ENCODE measurements at places on chromosomes 6 and 20.
A peak's percentile ranks its signal among the peaks of the same experiment; 100 is the strongest.

DNA sequence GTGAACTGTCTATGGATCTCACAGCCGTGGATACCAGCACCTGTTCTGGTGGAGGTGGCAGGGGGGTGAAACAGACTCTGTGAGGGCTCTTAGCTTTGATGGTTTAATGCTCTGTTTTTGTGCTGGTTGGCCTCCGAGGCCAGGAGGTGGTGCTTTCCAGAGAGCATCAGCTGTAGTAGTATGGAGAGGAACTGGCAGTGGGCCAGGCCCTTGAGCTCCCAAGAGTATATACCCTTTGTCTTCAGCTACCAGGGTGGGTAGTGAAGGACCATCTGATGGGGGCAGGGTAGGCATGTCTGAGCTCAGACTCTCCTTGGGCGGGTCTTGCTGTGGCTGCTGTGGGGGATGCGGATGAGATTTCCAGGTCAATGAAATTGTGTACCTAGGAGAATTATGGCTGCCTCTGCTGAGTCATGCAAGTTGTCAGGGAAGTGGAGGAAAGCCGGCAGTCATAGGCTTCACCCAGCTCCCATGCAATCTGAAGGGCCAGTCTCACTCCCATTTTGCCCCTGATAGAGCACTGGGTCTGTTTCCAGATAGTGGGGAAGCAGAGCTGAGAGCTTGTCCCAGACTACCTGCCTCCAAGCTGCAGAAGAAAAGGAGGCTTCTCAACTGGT lies 102.7 kb upstream of the AHI1 start:
- no peak for DNase-seq

GRCh38 chr6:16711546-16712254 lies 49.6 kb downstream of the ATXN1 start:
- DNase-seq, result peak; percentile 47

GRCh38 chr6:145823328-145823944 lies 8.8 kb upstream of the FBXO30 start:
- DNase-seq, result no peak

DNA sequence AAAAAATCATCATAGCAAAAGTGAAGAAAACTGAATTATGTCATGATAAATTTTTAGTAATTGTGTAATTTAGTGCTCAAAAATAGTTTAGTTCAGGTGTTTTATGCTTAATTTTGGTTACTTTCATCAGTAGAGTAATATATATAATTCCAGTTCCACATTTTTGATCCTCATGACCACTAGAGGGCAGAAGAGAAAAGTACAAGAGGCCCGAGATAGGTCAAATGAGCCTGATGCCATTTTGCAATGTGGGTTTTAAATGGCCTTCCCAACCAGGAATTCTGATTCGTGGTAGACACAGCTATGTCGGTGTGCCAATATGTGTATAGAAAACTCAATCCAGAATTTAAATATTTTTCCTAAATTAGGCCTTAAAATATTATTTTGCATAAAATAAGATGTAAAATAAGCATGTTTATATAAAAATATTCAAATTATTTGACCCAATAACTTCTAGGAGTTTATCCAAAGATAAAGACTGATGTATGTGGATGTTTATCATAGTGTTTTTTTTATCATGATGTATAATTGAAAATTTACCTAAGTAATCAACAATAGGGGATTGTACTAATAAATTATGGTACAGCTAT lies 159.7 kb upstream of the RPS6KA2 start:
- DNase-seq, result peak; percentile 42

DNA sequence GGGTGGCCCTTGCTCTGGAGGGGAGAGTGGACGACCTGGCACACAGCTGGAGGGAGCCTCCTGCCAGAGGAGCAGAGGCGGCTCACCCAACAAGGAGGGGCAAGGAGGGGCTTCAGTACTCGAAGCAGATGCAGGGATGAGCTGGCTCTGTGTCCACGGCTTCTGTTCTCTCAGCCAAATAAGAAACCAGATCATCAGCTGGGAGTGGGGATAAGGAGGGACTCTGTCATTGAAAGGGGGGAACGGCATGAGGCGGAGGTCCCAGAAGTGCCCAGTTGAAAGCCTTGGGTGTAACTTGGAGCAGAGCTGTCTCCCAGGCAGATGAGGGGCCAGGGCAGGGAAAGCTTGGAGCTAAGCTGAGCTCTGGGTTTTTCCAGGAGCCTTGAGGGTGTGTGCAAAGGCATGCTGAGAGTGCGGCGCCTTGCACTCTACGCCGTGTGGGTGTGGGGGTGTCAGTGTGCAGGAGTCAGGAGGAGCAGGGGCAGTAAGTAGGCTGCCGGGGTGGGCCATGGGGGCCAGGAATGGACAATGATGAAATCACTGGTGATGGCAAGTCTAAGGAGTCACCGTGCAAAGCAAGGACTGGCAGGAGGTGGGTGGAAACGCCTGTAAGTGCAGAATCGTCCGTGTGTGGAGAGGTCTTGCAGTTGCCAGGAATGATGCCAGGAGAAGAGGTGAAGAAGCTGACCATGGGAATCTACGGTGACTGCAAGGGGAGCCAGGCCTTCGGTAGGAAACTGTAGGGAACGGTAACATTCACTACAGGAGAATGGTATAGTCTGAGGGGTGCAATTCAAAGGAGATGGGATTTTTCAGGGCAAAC lies 85.4 kb upstream of the FOXQ1 start:
- no peak for DNase-seq

DNA sequence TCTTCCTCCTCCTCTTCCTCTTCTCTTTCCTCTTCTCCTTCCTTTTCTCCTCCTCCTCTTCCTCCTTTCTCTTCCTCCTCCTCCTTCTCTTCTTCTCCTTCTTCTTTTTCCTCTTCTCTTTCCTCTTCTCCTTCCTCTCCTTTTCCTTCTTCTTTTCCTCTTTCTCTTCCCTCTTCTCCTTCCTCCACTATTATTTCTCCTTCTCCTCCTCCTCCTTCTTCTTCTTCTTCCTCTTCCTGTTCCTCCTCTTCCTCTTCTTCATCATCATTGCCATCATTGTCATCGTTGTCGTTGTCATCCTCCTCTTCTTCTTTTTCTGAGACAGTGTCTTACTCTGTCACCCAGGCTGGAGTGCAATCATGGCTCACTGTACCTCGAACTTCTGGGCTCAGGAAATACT lies 256.3 kb upstream of the SOX4 start:
- DNase-seq, result no peak

DNA sequence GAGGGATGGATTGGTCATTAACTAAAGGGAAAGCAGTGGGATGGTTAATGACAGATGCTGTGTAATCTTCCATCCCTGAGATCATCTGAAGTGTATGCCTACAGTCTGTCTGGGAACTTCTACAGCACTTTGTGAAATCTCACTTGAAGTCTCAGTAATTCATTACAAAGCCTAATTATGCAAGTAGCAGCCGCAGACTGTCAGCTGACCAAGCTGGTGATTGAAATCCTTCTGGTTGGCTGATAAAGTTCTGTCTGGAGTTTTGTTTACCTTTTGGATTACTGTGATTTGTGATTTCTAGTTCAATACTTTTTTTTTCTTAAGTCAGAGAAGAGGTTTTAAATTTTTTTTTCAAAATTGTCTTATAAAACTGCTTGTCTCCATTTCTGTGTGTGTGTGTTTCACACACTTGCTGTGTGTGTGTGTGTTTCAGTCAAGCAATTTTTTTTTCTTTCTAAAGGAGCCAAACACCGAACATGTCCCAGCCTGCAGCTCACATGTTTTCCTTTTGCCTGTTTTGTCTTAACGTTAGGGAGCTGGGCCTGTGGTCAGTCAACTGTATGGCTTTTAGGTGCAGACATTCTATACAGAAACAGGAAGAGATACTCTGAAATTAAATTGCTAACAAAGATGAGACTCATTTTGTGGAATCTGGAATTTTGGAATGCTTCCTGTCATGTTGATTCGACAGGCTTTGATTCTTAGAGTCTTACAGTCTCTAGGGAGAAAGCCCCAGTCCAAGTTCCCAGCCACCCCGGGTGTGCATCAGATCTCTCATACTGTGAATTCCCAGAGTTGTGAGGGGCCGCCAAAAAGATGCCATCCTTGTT lies 28.5 kb upstream of the ADGRF4 start:
- DNase-seq, result no peak

DNA sequence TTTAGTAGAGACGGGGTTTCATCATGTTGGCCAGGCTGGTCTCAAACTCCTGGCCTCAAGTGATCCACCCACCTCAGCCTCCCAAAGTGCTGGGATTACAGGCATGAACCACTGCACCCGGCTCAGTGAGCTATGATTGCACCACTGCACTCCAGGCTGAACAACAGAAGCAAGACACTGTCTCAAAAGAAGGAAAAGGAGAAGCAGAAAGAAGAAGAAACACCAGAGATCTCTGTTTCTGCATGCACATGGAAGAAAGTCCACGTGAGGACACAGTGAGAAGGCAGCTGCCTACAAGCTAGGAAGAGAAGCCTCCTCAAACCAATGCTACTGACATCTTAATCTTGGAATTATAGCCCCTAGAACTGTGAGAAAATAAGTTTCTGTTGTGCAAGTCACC lies 16.0 kb downstream of the ECT2L start:
- no peak for DNase-seq

DNA sequence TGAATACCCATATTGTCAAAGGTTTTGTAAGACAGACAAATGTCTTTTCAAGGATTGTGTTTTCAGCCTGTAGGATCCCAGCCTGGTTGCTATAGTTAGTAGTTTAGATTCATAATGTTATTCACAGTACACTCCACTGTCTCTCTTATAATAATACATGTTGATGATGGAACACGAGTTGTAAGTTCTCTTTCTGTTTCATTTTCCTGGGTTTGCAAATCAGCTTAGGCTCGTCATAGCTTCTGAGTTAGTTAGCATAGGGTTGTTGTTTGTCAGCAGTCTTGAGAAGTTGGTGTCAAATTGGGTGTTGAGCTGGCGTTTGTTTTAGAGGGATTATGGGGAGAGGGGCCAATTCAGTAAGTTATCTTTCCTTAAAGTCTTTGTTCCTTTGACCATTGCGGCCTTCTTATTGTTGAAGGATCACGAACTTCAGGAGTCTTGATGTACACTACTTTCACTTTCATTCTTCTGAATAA lies 45.8 kb downstream of the QKI start:
- DNase-seq, result peak; percentile 8

- DNase-seq, result no peak
Observed at GRCh38 chr6:42154461-42155209, 12.2 kb upstream of the C6orf132 start.

GRCh38 chr6:77816766-77817270 lies 164.0 kb downstream of the MEI4 start:
- DNase-seq, result no peak

- DNase-seq, result no peak
Observed at GRCh38 chr6:12582421-12583110, 134.0 kb upstream of the PHACTR1 start.

DNA sequence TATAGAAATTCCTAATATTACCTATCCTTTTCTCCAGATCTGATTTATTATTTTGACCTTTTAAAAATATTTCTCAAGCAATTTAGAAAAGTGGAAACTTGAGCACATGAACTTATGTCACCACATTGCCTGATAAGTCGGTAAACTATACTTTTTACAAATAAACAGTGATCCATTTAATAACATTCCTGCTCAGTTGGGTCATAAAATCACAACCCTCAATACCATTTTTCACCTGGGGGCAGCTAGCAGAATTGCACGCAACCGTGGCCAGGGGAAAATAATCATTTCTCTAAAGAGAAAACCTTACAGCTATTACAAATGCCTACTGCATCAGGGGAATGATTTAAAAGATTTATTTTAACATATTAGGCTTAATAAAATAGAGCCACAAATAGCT lies 614.5 kb downstream of the PHF3 start:
- DNase-seq, result no peak

GRCh38 chr6:33023536-33023935 lies 14.1 kb upstream of the HLA-DOA start:
- no peak for DNase-seq

DNA sequence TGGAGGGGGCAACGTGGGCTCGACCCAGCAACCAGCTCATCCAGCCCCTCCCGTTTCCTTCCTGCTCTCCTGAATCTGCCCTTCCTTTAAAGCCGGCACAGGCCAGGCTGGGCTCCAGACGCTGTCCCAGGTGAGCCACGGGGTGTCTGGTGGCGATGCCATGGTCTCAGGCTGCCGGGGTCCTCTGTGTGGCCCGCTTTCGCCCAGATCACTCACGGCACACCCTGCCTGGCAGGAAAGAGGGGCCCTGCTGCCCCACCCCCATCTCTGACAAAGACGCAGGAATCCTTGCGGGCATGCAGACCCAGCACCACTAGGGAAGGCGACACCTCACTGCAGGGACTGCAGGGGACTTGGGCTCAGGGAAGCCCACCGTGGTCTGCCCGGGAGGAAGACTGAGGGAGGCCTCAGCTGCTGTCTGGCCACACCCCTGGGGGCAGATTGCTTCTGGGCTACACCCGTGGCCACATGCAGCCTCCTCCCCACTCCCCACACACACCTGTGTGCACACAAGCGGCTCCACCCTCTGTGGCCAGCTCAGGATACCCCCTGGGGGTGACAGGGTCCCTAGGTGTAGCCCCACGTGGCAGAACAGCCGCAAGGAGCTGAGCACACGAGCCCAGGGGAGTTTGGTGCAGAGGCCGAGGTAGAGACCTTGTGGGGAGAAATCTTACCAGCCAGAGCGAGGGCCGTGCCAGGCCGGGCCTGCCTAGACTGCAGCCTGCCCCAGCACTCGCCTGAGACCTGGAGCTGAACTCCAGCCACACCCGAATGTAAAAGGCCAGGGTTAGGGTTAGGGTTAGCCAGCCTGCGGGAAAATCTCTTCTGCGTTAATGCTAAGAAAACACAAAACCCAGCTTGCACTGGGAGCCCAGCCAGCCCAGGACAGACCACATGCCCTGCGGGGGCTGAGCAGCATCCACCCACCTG lies 104.6 kb downstream of the DLL1 start:
- DNase-seq, result no peak

DNA sequence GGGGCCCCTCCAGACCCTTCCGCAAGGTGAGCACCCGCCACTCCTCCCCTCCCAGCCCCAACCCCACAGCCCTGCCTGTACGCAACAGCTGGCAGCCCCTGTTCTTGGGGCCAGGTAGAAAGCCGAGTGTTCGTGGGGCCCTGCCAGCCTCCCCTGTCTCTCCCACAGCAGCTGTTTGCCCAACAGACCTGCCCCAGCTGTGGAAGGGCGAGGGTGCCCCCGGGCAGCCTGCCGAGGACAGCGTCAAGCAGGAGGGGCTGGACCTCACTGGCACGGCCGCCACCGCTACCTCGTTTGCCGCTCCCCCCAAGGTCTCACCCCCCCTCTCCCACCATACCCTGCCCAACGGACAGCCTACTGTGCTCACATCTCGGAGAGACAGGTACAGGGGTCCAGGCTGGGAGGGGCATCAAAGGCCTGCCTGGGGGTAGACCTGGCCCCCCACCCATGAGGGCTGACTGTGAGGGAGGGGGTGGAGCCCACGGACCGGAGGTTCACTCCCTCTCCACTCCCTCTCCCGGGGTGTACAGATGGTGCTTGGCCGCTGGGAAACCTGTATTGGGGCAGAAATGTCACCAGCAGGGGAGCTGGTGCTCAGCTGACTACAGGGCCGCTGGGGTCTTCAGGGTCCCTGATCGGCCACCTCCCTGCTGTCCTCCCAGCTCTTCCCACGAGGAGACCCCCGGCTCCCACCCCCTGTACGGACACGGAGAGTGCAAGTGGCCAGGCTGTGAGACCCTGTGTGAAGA lies 41.1 kb downstream of the FOXP4 start:
- DNase-seq, result no peak

DNA sequence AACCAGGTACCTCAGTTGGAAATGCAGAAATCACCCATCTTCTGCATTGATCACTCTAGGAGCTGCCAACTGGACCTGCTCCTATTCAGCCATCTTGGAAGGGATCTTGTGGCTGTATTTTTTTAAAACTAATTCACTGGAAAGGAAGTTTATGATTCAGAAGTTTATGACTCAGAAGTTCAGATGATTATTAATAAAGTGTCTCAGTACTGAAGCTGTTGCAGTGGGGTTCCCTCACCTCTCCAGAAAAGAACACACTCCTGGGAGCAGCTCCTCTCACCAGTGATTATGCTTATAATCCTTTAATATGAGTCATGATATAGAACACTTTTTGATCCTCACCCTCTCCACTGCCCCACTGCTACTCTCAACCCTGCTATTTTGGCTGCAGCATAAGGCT lies 291.2 kb upstream of the HS3ST5 start:
- DNase-seq, result no peak

All from activated CD4-positive, alpha-beta T cell treated with anti-CD3 and anti-CD28 coated beads for 4 hours (primary cell).